ENCODE measurements at places on chromosomes 6 and 20. TPM values are rescaled to one million over a fixed set of nuclear protein-coding genes. Genes with fewer than 3 reads are reported as not detected.

The PGK2 gene
- not detected for polyA plus RNA-seq

The ULBP3 gene
- not detected for polyA plus RNA-seq

The SLC35F1 gene
- under 0.01 TPM for polyA plus RNA-seq

The TRIM31 gene
- polyA plus RNA-seq, result 133 TPM

The SLC22A3 gene
- polyA plus RNA-seq, result 0.23 TPM

The EEF1A2 gene
- polyA plus RNA-seq, result 4.2 TPM

The CYP24A1 gene
- 0.26 TPM for polyA plus RNA-seq

The CFB gene
- 118 TPM for polyA plus RNA-seq

All from sigmoid colon (tissue), 7 donors.